ENCODE measurements at places on chromosomes 13 and 19.
A peak's percentile ranks its signal among the peaks of the same experiment; 100 is the strongest.

- no peak for DNase-seq
These were observed 46.9 kb upstream of the UQCRFS1 start for GRCh38 chr19:29259867-29260281.

DNA sequence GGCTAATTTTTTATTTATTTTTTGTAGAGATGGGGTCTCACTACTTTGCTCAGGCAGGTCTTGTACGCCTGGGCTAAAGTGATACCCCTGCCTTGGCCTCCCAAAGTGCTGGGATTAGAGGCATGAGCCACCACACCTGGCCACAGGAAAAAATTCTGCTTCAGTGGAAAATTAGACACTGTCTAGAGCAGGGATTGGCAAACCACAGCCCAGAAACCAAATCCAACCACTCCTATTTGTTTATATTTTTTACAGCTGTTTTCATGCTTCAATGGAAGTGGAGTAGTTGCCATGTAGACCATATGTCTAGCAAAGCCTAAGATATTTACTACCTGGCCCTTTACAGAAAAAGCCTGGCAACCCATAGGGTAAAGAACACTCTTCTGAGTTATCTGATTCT lies 123.7 kb upstream of the MRI1 start:
- DNase-seq: no peak

DNA sequence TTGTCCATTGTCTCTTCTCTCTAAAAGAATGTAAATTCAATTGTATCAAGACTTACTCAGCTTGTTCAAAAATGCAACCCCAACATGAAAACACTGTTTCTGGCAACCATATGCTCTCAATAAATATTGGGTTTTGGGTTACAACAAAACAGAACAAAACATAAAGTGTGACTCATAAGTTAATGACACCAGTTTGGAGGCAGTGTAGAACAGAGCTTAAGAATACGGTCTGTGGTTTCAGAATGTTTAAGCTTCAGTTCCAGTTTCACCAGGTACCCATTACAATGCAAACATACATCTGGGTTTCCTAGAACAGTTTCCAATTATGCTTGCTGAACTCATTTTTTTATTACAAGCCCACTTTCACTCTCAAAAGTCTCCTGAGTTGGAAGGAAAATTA lies 285.8 kb upstream of the PCDH9 start:
- no peak for DNase-seq

DNA sequence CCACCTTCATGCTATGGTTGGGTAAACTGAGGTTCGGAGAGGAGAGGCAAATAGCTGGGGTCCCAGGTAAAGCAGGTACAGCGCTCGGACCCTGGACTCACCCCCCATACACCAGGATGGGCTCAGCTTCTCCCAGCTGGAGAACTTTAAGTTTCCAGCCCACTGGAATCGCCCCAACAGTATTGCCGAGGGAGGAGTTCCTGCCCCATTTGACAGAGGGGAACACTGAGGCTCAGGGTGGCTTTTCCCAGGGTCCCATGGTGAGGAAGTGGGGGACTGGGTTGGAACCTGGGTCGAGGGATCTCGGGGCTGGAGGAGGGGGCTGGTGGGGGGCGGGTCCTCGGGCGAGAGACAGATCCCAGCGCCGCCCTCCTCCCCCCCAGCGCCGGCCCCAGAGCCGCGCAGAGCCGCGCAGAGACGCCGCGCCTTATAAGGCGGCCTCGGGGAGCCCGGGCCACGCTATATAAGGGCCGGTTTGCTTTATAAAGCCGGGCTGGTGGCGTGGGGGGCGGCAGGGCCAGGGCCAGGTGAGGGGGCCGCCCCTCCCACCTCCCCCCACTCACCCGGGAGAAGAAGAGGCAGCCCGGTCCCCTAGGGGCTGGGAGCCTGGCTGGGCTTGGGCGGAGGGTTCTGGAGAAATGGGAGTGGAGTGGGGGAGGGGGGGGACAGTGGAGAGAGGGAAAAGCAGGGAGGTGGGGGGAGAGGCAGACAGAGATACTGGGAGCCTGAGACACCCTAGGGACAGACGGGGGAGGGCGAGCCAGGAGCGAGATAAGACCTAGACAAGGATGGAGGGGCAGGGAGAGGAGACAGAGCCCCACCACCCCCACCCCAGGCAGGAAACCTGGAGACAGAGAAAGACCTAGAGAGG lies 1.1 kb downstream of the CNN1 start:
- DNase-seq: no peak

GRCh38 chr19:45153339-45154063 lies 7.3 kb downstream of the NKPD1 start:
- DNase-seq: no peak

DNA sequence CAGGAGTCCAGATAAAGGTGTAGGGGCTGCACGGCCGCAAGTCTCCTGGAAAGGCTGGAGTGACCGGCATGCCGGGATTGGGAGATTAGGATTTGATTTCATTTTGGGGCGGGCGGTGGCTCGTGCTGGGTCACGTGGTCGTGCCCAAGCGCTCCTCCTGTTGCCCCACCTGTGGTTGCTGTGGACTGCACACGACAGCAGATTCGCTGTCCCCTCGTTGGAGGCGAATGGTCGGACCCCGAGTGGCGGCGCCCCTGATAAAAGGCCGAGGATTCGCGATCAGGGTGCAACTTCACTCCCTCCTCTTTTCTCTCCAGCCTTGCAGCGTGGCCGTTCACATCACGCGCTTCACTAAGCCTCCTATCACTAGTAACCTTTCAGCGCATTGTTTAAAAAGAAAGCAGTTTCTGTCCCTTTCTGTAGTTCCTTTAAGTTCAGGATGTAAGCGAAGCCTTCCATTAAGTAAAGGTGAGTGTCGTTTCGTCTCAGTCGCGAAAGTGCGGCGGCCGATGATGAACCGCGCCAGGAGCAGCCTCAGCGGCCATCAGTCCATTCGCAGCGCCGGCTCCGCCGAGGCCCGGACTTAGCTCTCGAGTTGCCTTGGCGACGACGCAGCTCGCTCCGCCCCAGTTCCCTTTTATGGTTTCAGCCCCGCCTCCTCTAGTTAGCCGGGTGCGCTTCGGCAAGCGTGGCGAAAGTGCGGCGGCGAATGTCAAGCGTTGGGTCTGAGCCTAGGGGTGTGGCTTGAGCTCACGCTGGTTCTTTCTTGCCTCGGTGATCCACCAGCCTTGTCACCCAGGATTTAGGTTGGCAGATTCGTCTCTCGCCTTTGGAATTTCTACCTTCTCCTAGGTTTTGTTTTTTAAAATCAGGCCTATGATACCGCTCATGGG lies 1.7 kb upstream of the PPP1R37 start:
- DNase-seq: peak; percentile 97

GRCh38 chr13:34634448-34634847 lies 307.6 kb upstream of the NBEA start:
- no peak for DNase-seq

DNA sequence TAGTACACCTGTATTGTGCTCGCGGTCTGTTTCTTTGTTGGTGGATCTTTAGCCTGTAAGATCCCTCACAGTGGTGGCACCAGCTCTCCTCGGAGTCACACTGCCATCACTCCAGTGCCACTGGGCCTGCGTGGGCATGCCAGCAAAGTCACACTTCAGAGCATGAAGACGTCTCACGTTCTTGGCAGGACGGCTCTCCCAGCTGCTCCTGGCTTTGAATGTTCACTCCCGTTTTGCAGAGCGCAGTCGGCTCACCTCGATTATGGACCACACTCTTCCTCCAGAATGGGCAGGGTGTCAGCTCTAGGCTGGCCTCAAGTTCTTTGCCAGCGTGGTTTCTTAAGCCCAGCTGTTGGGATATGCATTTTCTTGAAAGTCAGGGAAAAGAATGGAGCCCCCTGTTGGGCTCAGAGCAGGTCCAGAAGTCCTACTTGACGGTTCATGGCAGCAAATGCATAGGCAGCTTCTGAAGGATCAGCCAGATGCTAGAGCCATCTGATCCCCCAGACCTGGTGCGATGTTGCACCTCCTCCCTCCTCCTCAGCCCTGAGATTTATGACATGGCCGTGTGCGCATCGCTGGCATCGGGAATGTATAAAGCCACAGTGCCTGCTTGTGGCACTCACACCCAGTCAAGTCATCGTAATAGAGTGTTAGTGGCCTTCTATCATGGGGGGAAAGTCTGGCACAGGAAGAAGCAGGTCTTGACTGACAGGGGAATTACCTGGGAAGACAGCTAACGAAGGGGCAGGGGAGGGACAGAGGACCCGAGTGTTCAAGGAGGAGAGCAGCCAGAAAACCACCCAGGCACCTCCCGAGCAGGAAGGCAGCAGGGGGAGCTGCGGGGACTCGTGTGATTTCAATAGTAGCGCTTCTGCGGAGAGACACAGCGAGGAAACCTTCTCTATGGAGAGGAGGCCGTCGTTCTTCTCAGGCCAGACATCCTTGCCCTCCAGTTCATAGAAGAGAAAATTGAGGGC lies 40.2 kb upstream of the NPAS1 start:
- no peak for DNase-seq

- peak; percentile 74 for DNase-seq
These were observed 488.8 kb downstream of the IRS2 start for GRCh38 chr13:109297628-109298027.

GRCh38 chr19:52566588-52566987 lies 3.5 kb upstream of the ZNF701 start:
- DNase-seq: no peak

GRCh38 chr13:100075700-100076587 lies 12.9 kb upstream of the PCCA start:
- no peak for DNase-seq

DNA sequence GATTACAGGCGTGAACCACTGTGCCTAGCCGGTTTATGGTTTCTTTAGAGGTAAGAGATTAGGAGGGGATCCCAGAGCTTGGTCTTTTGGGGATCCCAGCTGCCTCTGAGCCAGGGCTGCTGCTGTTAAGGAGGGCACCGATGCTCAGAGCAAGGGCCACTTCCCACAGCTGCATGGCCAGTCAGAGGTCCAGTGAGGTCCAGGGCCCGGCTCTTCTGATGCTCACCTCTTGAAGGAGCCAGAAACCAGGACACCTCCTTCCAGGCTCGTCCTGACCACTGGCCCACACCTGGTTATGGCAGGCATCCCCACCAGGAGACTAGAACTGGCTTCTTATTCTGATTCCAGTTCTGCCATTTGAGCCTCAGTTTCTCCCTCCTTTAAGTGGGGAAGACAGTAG lies 149.0 kb downstream of the TEX29 start:
- DNase-seq: no peak

GRCh38 chr13:76846363-76846762 lies 39.8 kb downstream of the KCTD12 start:
- no peak for DNase-seq

- no peak for DNase-seq
These were observed 6.8 kb upstream of the ECH1 start for GRCh38 chr19:38838208-38838985.

DNA sequence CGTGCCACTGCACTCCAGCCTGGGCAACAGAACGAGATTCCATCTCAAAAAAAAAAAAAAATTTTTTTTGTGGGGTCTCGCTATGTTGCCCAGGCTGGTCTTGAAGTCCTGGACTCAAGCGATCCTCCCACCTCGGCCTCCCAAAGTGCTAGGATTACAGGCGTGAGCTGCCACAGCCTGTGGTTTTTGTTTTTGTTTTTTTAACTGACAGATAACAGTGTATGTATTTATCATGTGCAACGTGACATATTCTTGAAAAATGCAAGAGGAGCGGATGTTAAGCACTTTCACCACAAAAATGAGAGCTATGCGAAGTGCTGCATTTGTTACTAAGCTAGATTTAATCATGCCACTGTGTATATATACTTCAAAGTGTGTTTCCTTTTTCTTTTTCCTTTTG lies 49.0 kb downstream of the ARHGEF18 start:
- DNase-seq: no peak

GRCh38 chr13:103062079-103062478 lies 4.1 kb downstream of the SLC10A2 start:
- no peak for DNase-seq

- no peak for DNase-seq
These were observed 543.3 kb upstream of the SPRY2 start for GRCh38 chr13:80884056-80884785.

DNA sequence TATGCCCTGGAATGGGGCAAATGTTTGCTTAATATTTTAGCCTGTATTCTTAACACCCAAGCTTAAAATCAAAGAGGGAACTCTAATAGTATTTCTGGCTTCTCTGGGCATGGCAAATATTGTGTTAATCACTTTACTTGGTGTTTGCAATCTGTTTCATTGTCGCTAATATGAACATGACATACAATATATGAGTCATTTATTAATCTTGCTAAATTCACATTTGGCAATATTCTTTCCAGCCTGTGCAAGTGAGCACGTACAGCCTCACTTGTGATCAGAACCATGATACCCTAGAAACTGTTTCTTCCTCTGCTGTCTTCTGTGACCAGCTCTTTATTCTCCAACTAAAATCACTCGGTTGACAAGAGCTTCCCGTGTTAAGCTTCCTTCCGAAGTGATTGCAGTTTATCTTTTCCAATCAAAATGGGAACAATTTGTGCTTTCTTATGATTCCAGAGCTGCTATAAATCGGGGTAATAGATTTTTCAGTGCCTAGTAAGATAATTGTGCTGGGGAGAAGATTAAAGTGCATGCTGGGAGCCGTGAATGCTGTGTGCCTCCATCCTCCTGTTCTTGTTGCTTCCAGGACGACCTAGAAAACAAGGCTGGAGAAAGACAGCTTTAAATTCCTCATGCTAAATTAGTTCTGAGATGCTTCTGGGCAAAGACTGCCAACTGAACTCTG lies 153.0 kb upstream of the TMTC4 start:
- DNase-seq: no peak

GRCh38 chr13:48436661-48437288 lies 23.9 kb upstream of the LPAR6 start:
- DNase-seq: no peak

DNA sequence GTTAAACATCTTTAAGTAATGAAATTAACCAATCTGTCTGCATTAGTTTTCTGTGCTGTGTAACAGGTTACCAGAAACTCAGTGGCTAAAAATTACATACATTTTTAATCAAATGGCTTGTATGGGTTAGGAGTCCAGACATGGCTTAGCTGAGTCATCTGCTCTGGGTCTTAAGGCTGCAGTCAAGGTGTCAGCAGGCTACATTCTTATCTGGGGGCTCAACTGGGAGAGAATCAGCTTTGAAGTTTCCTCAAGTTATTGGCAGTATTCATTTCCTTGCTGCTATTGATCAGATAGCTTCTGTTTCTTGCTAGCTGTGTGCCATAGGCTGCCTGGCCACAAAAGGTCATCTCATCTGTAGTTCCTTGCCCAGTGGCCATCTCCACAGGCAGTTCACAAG lies 1163.0 kb downstream of the DIAPH3 start:
- no peak for DNase-seq

DNA sequence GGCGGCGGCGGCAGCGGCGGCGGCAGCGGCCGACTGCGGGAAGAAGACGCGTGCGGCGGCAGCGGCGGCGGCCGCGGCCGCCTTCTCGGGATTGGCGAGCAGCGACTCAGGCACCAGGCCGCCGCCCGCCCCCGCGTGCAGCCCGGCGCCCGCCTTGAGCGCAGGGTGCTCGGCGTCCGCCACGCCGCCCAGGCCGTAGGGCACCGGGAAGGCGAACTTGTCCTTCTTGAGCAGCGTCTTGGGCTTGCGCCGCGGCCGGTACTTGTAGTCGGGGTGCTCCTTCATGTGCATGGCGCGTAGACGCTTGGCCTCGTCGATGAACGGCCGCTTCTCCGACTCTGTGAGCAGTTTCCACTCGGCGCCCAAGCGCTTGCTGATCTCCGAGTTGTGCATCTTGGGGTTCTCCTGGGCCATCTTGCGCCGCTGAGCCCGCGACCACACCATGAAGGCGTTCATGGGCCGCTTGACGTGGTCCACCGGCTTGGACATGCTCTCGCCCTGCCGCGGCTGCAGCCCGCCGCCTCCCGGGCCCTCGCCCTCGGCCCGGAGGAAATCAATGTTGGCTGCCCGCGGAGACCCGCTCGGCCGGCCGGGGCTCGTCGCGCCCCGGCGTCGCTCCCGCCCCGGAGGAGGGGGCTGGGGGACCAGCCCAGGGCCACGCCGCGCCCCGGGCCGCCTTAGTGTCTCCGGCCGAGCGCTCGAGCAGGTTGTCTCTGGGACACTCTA lies 621 bp downstream of the SOX21 start:
- no peak for DNase-seq

All from AG09319 (cell line).